GM23338 (cell line): ENCODE measurements at places on chromosomes 11 and 22. TPM values are rescaled to one million over a fixed set of nuclear protein-coding genes. Genes with fewer than 3 reads are reported as not detected.

The OR6T1 gene
- not detected in 2 replicates for total RNA-seq

The GLYATL1 gene
- total RNA-seq, result 12.6 and 20.5 TPM in 2 replicates

The OR5B3 gene
- total RNA-seq, result not detected in 2 replicates

- H3K27me3 ChIP-seq, result no peaks in the 10 kb centered on the region
- no peak overlapping the region for H3K27ac ChIP-seq
- no peak for DNase-seq
- 0 out of 2 replicates have a peak, but pooled peaks cover 11% of the 10 kb centered on the region for H3K4me1 ChIP-seq
Observed at GRCh38 chr11:96391698-96392307, 2.0 kb downstream of the JRKL start.

- no peaks in the 10 kb centered on the region for H3K36me3 ChIP-seq
- DNase-seq, result peak; percentile 79
- H3K4me3 ChIP-seq, result no peak overlapping the region
Observed at GRCh38 chr11:101862391-101863233, 52.2 kb upstream of the CEP126 start.

DNA sequence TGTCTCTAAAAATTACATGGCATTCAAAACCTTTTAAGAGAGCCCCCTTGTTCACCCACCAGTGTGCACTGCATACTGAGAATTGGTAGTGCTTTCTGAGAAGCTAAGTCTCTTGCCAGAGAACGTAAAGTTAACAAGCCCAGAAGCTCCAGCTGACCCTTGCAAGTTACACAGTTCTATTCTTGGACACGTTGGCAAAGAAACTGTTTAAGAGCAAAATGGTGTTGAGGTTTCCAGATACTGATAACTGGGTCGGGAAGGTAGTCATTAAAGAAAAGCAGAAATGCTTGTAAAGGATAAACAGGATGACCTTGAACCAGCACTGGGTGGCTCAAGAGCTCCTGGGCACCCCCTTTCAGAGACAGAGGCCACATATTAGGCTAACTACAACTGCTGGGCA lies 284.8 kb downstream of the CADM1 start:
- H3K27me3 ChIP-seq, result no peaks in the 10 kb centered on the region

DNA sequence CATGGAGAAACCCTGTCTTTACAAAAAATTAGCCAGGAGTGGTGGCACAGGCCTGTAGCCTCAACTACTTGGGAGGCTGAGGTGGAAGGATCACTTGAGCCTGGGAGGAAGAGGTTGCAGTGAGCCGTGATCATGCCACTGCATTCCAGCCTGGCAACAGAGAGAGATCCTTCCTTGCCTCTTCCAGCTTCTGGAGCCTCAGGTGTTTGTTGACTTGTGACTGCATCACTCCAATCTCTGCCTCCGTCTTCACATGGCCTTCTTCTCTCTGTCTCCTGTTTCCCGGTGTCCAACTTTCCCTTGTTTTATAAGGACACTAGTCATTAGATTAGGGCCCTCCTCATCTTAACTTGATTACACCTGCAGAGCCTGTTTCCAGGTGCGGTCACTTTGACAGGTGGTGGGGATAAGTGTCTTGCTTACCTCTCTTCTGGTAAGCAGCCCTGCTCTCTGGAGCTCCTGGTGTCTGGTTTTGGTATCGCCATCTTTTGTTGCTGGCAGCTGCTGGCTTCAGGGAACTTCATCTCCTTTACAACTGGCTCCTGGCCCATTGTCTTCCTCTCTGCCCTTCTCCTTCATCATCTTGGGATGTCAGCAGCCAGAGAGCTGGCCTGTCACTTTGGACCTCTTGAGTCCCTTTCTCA lies 8.2 kb upstream of the USP2 start:
- no peak overlapping the region for H3K27ac ChIP-seq
- no peaks in the 10 kb centered on the region for H3K36me3 ChIP-seq
- H3K4me1 ChIP-seq, result no peaks in the 10 kb centered on the region
- no peak overlapping the region for H3K4me3 ChIP-seq
- no peaks in the 10 kb centered on the region for H3K27me3 ChIP-seq
